ENCODE measurements at places on chromosomes 13 and 19. TPM values are rescaled to one million over a fixed set of nuclear protein-coding genes. Genes with fewer than 3 reads are reported as not detected.

Gene OR4F17
- total RNA-seq: not detected

Gene CYSLTR2
- 2.7 TPM for total RNA-seq

Gene LILRA2
- total RNA-seq: 0.91 TPM

Gene ZNF112
- not detected for total RNA-seq

Gene HCST
- 72.4 TPM for total RNA-seq

DNA sequence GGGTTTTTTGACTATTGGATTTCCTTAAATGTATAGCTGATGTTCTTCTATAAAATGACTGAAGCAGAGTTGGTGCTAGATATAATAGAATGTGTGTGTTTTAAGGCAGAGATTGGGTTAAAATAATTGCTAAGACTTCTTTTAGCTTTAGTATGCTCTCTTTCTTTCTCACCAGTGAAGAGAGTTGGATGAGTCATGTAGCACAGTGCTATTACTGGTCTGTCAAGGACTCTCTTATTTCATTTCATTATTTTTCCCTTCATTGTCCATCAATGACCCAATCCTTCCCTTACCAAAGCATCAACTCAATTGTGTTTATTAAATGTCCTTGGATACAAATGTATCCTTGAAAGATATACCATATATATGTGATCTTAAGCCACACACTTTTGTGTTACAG, 268.9 kb downstream of the IRS2 start:
- no peaks in the 10 kb centered on the region for H3K27me3 ChIP-seq
- no peak overlapping the region for H3K4me3 ChIP-seq
- H3K4me1 ChIP-seq: no peaks in the 10 kb centered on the region
- no peaks in the 10 kb centered on the region for H3K36me3 ChIP-seq

DNA sequence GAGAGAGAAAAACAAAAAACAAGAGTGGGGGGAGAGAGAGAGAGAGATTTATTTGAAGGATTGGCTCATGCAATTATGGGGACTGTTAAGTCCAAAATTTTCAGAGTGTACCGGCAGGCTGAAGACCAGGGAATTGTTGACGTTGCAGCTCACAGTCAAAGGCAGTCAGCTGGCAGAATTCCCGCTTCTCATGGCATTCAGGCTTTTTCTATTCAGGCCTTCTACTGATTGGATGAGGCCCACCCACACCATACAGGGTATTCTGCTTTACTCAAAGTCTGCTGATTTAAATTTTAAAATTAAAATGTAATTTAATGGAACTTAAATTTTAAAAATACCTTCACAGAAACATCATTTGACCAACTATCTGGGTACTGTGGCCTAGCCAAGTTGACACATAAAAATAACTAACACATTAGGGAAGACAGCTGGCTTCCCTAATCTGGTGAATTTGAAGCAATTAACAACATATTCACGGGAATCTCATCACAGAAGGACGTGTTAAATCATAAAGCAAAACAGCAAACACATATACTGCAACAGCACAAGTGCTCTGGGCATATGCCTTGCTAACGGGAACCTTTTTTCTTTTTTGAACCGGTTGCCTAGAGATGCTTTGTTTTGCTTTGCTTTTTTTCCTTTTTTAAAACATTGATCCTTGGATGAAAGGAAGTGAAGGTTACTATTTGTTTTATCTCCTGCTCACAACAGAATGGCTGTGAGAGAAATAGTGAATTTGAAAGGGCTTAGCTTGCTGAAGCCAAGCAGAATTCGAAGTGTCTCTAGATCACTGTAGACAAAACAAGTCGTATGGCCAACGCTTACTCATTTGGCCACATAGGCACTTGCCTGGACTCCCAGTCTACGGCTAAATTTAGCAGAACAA, 505.1 kb downstream of the IRS2 start:
- H3K4me1 ChIP-seq: no peaks in the 10 kb centered on the region
- no peak for DNase-seq
- H3K4me3 ChIP-seq: no peak overlapping the region
- no peak overlapping the region for H3K27ac ChIP-seq
- no peaks in the 10 kb centered on the region for H3K27me3 ChIP-seq

- no peaks in the 10 kb centered on the region for H3K4me1 ChIP-seq
- H3K27me3 ChIP-seq: no peaks in the 10 kb centered on the region
- DNase-seq: no peak
- no peaks in the 10 kb centered on the region for H3K36me3 ChIP-seq
- H3K4me3 ChIP-seq: no peak overlapping the region
- no peak overlapping the region for H3K27ac ChIP-seq
These were observed 63.5 kb upstream of the HMGB1 start for GRCh38 chr13:30529085-30529834.

DNA sequence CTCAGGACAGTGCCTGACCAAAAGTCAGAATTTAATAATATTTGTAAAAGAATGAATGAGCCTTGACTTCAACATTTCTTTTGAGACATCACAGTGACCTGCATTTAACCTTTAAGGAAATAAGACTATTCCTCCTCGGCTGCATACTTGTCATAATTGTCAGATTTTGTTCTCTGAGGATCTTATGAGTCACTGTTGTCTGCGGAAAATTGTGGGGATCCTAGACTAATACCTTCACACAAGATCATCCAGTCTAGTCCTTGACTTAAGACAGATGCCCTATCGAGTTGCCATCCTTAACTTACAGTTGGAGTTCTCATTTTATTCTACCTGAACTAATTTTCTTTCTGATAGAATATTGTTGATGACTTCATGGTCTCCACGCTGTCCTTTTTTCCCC, 198.4 kb downstream of the DLEU7 start:
- no peaks in the 10 kb centered on the region for H3K27me3 ChIP-seq
- H3K36me3 ChIP-seq: no peaks in the 10 kb centered on the region
- H3K4me1 ChIP-seq: no peaks in the 10 kb centered on the region
- DNase-seq: no peak
- H3K4me3 ChIP-seq: no peak overlapping the region

GRCh38 chr13:91647361-91647990, 249.1 kb downstream of the GPC5 start:
- no peak for DNase-seq
- H3K4me1 ChIP-seq: no peaks in the 10 kb centered on the region
- H3K27me3 ChIP-seq: no peaks in the 10 kb centered on the region
- no peak overlapping the region for H3K27ac ChIP-seq
- no peaks in the 10 kb centered on the region for H3K36me3 ChIP-seq

DNA sequence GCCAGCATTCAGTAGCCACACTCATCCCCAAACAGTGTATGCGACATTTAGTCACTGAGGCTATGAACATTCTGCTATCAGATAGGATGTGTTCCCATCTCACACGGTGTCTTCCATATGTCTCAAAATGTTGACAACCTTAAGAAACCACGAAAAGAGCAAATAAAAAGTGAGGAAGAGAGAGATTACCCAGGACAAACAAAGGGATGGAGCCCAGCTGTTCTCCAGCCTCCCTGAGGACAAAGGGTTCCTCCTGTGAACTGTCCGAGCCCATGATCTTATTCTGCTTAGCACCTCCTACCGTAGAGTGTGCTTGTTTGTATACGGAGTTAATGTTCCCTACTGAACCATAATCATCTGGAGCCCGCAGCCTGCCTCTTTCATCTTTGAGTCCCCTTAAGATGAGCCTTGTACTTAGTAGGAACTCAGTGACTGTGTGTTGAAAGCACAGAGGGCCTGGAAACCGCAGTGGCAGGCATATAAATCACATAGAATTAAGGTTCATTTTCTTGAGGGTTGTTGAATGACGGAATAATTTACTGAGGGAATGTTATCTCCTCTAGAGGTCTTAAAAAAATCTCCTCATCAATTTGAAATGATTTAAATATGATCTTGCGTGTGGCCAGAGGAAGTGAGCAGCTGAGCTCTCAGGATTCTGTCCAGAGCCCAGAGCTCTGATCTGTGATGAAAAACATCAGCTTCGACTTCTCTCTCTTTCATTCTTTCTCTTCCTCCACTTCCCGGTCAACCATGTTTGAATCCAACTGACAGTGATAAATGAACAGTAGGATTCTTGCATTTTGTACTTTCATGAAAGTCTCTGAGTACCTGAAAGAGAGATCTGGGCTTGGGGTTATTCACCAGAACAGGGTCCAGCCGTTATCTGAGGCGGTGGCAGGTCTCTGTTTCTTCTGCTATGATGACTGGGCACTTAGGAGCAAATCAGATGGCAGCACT, 200.5 kb downstream of the KLF5 start:
- no peaks in the 10 kb centered on the region for H3K27me3 ChIP-seq
- no peaks in the 10 kb centered on the region for H3K36me3 ChIP-seq
- no peaks in the 10 kb centered on the region for H3K4me1 ChIP-seq
- no peak overlapping the region for H3K27ac ChIP-seq

DNA sequence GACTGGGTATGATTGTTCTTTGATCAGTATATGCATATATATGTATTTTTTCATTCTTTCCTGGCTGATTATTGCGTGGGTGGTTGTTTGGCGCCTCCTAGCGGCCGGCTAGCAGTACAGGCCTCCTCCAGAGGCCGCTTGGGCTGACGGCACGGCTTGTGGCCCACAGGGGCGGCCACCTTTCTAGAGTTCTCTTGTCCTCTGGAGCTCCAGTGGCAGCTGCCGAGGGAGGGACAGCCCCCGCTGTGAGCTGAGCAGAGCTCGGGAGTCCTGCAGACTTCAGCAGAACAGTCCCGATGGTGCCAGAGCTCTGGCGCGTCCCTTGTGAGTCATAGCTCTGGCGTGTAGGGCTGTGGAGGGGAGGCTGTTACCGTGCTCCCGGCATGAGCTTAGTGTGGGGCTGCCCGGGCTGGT, 22.5 kb upstream of the ZNF429 start:
- no peaks in the 10 kb centered on the region for H3K27me3 ChIP-seq
- H3K4me1 ChIP-seq: no peaks in the 10 kb centered on the region
- peak overlapping the region; percentile 46 for H3K4me3 ChIP-seq
- peak; percentile 76 for DNase-seq
- H3K36me3 ChIP-seq: no peaks in the 10 kb centered on the region

DNA sequence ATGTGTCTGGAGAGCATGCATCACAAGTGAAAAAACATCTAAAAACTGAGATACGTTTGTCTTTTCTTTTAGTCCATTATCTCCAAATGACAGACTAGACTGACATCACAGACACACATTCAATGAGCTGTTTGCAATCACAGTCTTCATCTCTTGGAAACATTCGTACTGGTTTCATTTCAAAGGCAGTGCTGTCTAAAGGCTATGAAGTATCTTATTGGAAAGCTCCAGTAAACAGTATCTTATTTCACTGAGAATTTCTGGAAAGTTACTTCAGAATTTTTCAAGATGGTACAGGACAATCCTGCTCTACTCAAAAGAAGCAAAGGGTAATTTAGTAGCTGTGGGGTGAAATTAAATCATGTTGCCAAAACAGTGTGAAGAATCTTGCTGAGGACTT, 53.5 kb upstream of the TNFRSF19 start:
- H3K4me1 ChIP-seq: no peaks in the 10 kb centered on the region
- H3K27me3 ChIP-seq: peaks cover 9% of the 10 kb centered on the region
- H3K27ac ChIP-seq: no peak overlapping the region
- H3K36me3 ChIP-seq: no peaks in the 10 kb centered on the region

GRCh38 chr19:34962687-34963572, 1.1 kb downstream of the ZNF792 start:
- peak overlapping the region; percentile 57 for H3K27ac ChIP-seq
- DNase-seq: no peak
- peaks cover 36% of the 10 kb centered on the region for H3K4me1 ChIP-seq
- H3K4me3 ChIP-seq: peak overlapping the region; percentile 93
- H3K27me3 ChIP-seq: no peaks in the 10 kb centered on the region

DNA sequence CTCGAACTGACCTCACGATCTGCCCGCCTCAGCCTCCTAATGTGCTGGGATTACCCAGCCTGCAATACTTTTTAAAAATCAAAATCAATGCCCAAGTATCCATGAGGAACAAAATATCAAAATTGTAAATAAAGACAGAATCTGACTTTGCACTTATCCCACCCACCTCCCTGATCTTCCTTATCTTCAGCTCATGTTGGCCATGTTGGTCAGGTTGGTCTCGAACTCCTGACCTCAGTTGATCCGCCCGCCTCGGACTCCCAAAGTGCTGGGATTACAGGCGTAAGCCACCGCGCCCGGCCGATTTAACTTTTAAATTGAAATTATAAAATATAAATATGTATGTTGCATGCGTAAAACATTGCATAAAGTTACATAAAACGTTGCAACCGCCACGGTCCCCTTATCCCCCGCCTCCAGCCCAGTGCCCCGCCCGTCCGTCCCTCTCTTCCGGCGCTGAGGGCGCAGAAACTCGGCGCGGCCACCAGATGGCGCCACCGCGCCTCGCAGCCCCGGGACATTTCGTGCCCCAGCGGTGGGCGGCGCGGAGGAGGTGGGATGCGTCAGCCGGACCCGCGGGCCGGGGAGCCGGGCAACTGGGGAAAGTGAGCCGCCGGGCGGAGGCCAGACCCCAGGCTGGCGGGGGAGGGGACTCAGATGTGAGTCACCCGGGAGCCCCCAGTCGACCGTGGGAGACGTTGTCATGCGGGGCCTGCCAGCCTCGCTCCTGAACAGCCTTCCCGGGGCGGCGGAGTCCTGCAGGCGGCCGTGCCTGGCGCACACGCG, 1.5 kb upstream of the GADD45B start:
- H3K27ac ChIP-seq: peak overlapping the region; percentile 70
- DNase-seq: peak; percentile 88
- H3K36me3 ChIP-seq: peaks cover 8% of the 10 kb centered on the region
- H3K27me3 ChIP-seq: no peaks in the 10 kb centered on the region

GRCh38 chr19:30226464-30227011, 145.6 kb upstream of the ZNF536 start:
- no peak overlapping the region for H3K4me3 ChIP-seq
- no peaks in the 10 kb centered on the region for H3K36me3 ChIP-seq
- H3K27ac ChIP-seq: no peak overlapping the region
- peaks cover 16% of the 10 kb centered on the region for H3K4me1 ChIP-seq

DNA sequence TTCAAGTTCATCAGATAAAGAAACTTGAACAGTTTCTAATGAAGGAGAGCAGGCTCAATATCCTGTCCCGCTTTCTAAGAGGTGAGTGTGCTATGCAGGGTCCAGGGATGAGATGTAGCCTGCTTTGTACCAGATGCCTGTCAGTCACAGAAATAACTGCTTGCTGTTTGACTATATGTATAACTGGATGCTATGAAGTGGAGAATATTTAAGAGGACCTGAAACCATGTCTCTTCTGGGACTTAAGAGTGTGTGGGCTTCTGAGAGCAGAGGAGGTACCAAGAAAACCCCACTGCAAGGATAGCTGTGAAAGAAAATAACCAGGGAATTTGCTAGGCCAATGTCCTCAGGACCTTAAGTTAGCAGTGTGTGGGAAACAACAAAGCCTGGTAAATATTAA, 246.3 kb upstream of the RFC3 start:
- H3K27ac ChIP-seq: no peak overlapping the region
- H3K27me3 ChIP-seq: no peaks in the 10 kb centered on the region
- H3K4me1 ChIP-seq: no peaks in the 10 kb centered on the region
- H3K4me3 ChIP-seq: no peak overlapping the region

- no peak overlapping the region for H3K4me3 ChIP-seq
- no peak for DNase-seq
- H3K4me1 ChIP-seq: no peaks in the 10 kb centered on the region
- H3K27ac ChIP-seq: no peak overlapping the region
- H3K27me3 ChIP-seq: no peaks in the 10 kb centered on the region
- H3K36me3 ChIP-seq: no peaks in the 10 kb centered on the region
These were observed 553.5 kb downstream of the DCT start for GRCh38 chr13:93925990-93926389.

- H3K27me3 ChIP-seq: no peaks in the 10 kb centered on the region
- no peak for DNase-seq
- H3K4me3 ChIP-seq: peak overlapping the region; percentile 81
- H3K4me1 ChIP-seq: peaks cover 34% of the 10 kb centered on the region
- no peaks in the 10 kb centered on the region for H3K36me3 ChIP-seq
These were observed 1.1 kb downstream of the KLHL26 start for GRCh38 chr19:18637673-18638630.
